Thymus (tissue), 14 donors: ENCODE measurements at places on chromosomes 6 and 20. TPM values are rescaled to one million over a fixed set of nuclear protein-coding genes. Genes with fewer than 3 reads are reported as not detected.

Gene SNX3
- 273 TPM for polyA plus RNA-seq

DNA sequence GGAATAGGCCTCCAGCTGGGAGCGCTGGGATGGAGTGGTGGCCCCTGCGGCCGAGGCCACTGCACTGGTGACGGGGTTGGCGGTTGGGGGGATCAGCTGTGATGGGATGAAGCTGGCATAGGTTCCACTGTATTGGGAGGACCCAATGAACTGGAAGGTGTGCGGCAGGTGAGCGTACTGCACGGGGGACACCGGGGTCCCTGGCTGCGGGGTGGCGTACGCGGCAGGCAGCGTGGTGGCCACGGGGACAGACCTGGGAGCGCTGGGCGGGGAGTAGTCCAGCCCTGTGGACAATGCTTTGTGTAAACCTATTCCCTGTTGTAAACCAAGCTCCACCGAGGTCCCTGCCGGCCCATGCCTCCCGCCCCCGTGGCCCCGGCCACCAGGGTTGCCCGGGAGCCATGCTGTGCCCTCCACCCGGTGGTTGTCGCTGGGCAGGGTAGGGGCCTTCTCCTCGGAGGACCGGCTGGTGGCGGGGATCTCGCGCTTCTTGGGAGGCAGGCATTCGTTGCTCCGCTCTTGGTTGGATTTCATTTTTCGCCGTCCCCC is 89.5 kb downstream of the GMPR start:
- DNase-seq, result no peak

DNA sequence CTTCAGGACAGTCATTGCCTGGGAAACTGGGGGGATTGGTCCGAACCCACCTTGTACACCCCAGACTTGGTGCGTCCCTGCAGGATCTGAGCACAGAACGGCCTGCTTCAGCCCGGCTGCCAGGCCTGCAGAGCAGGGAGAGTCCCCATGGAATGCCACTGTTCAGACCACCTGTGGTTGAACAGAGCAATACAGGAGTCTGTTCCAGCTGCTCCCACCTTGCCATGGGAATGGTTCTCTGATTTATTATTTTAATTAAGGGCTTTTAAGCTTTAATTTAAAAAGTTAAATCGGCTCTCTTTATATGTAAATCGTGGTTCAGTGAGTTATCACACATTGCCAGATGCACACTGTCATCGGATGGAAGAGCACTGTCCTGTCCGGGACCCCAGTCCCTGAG is 310.4 kb downstream of the CDH4 start:
- DNase-seq, result no peak

Gene IL20RA
- 3.4 TPM for polyA plus RNA-seq

GRCh38 chr6:27139756-27140579 is 107.5 kb upstream of the PRSS16 start:
- DNase-seq, result no peak

DNA sequence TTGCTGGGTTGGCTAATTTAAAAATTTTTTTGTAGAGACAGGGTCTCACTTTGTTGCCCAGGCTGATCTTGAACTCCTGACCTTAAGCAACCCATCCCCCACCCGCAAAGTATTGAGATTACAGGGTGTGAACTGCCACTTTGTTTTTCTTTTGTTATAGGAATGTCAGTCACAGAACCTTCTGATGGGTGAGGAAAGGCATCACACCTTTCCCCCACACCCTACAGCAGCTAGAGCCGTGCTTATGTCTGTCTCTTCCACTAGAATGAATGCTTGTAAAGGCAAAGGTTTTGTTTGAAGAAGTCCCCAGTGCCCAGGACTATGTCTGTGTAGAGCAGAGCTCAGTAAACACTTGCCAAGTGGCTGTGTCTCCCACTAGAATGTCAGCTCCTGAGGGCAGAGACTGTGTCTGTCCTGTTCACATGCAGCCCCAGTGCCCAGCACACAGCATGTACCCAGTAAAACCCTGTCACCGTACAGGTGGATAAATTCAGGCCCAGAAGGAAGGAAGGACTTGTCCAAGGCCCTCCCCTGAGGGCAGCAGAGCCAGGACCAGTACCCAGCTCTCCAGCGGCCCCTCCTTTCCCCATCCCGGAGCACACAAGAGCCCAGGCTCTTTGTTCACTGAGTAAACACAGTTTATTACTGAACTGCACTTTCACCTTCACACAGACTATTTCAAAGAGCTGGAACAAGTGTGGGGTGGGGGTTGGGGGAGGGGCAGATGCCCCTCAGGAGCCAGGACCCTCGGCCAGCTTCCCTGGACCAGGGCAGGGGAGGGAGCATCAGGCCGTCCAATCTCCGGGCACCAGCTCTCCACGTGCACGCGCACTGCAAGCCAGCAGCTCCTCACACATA is 26.4 kb downstream of the COX4I2 start:
- DNase-seq, result no peak

- no peak for DNase-seq
Measured at GRCh38 chr6:159999240-159999671, 30.4 kb downstream of the IGF2R start.

Gene TBX18
- 1.3 TPM for polyA plus RNA-seq

Gene ANKRD66
- polyA plus RNA-seq, result 0.09 TPM

DNA sequence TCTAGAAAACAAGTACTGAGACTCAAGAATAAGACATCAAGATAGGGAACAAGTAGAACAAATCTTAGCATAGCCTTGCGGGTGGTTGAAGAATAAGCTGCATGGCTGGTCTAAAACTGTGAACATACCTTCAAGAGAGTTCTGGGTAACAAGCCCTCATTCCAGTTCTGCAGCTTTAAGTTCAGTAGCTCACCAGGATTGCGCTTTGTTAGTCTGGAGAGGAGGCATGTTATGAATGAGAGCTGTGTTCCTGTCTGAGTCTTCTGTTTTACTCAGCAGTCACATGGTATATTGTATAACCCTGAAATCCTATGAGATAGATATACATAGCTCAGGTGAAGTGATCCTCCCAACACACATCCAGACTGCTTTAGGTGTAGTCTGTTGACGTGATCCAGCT is 406.6 kb upstream of the IRAK1BP1 start:
- no peak for DNase-seq

DNA sequence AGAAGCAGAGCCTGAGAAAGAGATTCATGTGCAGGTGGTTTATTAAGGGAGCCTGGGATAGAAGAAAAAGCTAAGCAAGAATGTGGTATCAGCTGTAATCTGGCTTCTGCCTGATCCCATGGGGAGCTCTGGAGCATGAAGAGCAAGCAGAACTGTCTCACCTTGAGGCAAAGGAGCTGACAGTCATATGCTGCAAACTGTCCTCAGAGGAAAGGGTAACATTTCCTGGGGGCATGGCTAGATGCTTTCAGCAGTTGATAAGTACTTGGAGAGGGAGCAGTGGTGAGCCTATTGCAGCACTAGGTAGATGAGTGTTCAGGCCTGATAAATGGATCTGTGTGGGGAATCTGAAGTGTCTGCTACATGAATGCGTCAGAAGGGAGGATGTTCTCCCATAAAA is 621.5 kb upstream of the BTBD3 start:
- no peak for DNase-seq

Gene CCM2L
- 3.3 TPM for polyA plus RNA-seq

DNA sequence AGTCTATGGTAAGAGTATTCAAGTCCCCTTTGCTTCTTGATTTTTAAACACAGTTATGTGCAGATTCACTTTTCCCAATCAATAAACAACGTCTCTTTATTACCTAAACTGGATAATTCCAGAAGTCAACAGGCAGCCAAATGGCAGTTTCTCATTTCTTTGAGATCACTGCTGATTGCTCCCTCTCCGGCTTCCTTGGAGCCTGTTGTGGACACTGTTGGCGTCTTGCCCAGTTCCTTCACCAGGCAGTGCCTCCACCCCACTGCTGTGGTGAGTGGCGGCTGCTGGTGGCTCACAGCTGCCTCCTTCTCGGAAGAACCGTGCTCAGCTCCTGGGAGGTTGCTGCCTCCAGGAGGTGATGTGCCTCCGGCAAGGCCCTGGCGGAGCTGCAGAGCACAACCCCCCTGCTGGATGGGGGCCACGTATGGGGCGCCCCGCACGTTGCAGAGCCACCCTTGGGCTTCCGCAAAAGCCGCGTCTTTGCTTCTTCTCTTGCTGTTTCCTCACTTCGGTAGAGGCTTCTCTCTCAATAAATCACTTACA is 105.1 kb upstream of the CNKSR3 start:
- DNase-seq, result no peak

Gene LPIN3
- polyA plus RNA-seq, result 11.0 TPM

Gene ADTRP
- polyA plus RNA-seq, result 7.7 TPM

DNA sequence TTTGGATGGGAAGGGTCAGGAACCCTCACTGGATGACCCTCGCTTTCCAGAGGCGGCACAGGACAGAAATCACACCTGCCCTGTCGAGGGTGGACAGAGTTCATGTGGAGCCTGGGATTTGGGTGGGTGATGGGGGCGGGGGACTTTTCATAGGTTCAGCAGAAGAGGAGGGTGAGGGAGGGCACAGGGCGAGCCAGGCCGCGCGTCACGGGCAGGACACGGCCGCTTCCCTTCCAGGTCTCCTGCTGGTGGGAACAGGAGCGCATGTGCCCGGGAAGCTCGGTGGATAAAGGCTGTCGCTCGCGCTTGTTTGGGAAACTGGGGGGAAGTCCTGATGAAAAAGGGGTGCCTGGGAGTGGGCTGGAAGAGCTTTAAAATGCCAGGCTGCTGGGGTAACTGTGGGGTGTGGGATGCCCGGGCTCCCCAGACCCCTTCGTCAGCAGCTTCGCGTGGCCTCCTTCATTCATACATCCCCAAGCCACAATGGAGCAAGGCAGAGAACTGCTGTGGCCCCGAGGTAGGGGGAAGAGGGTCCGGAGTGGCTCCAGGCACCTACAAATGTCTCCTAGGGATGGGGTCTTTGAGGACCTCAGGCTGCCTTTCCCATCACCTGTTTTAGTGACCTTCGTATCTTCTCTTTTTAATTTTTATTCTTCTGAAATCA is 102.2 kb downstream of the DACT2 start:
- no peak for DNase-seq

Gene EYS
- polyA plus RNA-seq, result 0.05 TPM

Gene GRM1
- 0.05 TPM for polyA plus RNA-seq

Gene MAP7
- polyA plus RNA-seq, result 7.8 TPM

DNA sequence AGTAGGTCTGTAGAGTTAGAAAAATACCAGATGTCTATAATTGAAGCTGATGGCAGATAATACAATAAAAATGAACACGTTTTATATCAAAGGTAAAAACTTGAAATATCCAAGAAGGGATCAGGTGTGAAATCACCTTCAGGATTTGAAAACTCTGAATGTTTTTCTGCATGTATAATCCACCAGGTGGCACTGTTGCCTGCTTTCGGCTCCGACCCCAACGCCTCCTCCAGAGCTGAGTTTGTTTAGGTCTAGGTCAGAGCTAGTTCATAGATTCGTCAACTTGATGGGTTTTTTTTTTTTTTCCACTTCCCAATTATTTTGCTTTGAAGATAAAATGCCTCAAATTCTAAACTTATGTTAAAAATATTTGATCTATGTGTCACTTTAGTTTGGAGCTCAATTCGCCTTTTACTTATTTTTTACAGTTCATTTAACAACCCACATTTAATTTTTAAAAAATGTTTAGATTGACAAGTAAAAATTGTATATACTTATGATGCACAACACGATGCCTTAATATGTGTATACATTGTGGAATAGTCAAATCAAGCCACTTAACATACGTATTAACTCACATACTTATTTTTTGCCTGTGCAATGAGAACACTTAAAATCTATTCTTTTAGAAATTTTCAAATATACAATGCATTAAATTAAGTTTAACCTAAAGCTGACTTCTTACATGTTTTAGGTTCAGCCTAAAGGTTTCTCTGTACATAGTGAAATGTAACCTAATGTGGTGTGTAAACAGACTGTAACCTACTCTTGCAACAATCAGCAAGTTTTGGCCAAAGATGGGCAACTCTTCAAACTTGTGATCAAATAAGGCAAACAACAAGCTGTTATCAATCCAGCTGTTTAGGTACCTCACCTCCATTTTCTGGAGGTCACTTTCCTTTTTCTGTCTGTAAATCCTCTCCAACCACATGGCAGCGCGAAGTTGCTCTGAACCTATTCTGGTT is 39.4 kb upstream of the ENPP4 start:
- DNase-seq, result peak; percentile 41

Gene COL21A1
- 3.5 TPM for polyA plus RNA-seq

DNA sequence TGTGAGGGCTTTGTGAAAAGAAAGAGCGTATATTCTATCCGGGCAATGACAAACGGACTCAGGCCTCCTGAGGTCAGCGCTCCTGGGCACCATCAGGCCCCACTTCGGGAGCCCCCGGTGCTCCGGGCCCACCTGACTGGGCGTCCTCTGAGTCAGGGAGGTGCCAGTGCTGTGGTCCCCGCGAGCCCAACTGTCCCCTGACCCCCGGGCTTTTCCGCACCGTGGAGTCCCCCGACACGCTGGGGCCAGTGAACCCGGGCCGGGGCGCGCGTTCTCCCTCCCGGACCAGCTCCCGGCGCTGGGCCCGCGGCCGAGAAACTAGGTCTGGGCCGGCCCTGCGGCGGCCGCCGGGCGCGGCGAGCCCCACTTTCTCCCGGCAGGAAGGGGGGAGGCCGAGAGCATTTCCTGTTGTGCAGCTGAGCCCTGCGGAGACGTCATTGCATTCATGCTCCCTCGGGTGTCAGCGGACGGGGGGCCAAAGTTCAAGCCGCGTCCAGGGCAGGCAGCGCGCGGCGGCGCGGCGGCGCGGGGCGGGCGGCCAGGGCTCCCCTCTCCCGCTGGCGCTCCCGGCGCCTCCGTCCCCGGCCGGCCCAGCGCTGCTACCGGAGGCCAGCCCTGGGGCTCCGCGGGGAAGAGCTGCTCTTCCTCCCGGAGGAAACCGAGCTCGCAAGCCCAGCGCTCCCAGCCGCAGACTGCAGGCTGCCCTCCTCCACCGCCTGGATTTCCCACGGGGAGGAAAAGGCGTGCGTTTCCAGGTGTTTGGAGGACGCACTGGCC is 18.3 kb downstream of the HIVEP2 start:
- DNase-seq, result peak; percentile 76

Gene CASS4
- 3.7 TPM for polyA plus RNA-seq

Gene IMPG1
- 0.07 TPM for polyA plus RNA-seq

DNA sequence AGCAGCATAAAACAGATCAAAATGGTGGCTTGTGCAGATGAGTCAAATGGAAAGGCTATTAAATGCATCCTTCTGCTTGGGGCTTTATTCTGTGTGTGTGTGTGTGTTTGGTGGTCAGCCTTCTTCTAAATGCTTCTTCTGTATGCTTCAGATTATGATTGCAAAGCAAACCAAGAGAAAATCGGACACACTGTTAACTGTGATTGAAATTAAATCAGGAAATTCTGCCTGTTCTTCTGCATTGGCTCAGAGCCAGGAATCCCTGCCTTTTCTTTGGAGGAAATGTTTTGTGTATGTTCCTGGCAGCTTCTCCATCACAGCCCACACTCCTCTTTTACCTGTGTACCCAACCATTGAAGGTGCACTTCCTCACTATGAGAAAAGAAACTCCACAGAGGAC is 22.3 kb upstream of the PDE10A start:
- no peak for DNase-seq

DNA sequence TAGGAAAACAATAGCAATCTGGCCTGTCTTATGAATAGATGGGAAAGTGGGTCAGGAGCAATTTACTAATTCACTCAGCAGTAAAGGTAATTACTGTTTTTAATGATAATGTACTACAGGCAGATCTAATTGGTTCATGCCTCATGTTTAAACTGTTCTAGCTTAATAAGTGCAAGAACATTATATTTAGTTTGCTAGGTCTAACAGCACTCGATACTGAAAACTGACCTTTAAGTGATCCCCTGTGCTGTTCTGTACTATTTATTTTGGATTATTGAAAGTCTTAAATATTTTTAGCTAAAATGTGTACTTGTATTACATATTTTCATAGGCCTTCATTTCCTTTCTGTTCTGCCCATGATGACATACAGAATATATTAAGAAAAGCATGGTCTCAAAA is 998.0 kb upstream of the GJE1 start:
- no peak for DNase-seq

Gene HRH3
- polyA plus RNA-seq, result 0.05 TPM
